ENCODE measurements at places on chromosomes 3 and 15. TPM values are rescaled to one million over a fixed set of nuclear protein-coding genes. Genes with fewer than 3 reads are reported as not detected.

SAMD7 gene
- total RNA-seq = not detected

VGLL3 gene
- 129 TPM for total RNA-seq

ALDH1A2 gene
- 7.5 TPM for total RNA-seq

MRPS22 gene
- total RNA-seq = 37.6 TPM

MOBP gene
- total RNA-seq = not detected

MYL3 gene
- 2.6 TPM for total RNA-seq

ECE2 gene
- not detected for total RNA-seq

EPHB3 gene
- 1.6 TPM for total RNA-seq

NAALADL2 gene
- 12.5 TPM for total RNA-seq

PPP1R14D gene
- total RNA-seq = not detected

SUCNR1 gene
- total RNA-seq = 1.8 TPM

FAM107A gene
- total RNA-seq = 39.2 TPM

GPR62 gene
- total RNA-seq = not detected

PHLDB2 gene
- total RNA-seq = 142 TPM

STAC gene
- 1.1 TPM for total RNA-seq

TMCO5A gene
- total RNA-seq = not detected

IQCH gene
- 0.45 TPM for total RNA-seq

TMC3 gene
- total RNA-seq = not detected

IMPDH2 gene
- 123 TPM for total RNA-seq

TIMMDC1 gene
- 107 TPM for total RNA-seq

PLSCR2 gene
- not detected for total RNA-seq

PRSS50 gene
- total RNA-seq = not detected

HES1 gene
- 38.9 TPM for total RNA-seq

LRRIQ4 gene
- not detected for total RNA-seq

LNP1 gene
- 1.3 TPM for total RNA-seq

APH1B gene
- 25.0 TPM for total RNA-seq

RFX7 gene
- 13.1 TPM for total RNA-seq

SERF2 gene
- 932 TPM for total RNA-seq

GRIP2 gene
- 0.71 TPM for total RNA-seq

CHRFAM7A gene
- 3.5 TPM for total RNA-seq

ZBTB20 gene
- 54.4 TPM for total RNA-seq

UROC1 gene
- not detected for total RNA-seq

SLC7A14 gene
- not detected for total RNA-seq

ITIH1 gene
- total RNA-seq = not detected

SPESP1 gene
- total RNA-seq = 1.3 TPM

ZBTB47 gene
- 58.2 TPM for total RNA-seq

ARGFX gene
- total RNA-seq = not detected

ATP13A4 gene
- total RNA-seq = not detected

MFGE8 gene
- total RNA-seq = 466 TPM

SEMA3F gene
- 51.5 TPM for total RNA-seq

EOMES gene
- total RNA-seq = 0.42 TPM

CAND2 gene
- total RNA-seq = 1.7 TPM

EBLN2 gene
- 5.0 TPM for total RNA-seq

KNG1 gene
- total RNA-seq = not detected

GOLGA8H gene
- 0.45 TPM for total RNA-seq

AQP9 gene
- 21.1 TPM for total RNA-seq

Data from mesenteric fat pad (tissue), 1 donor.